ENCODE measurements at places on chromosomes 4 and X.

DNA sequence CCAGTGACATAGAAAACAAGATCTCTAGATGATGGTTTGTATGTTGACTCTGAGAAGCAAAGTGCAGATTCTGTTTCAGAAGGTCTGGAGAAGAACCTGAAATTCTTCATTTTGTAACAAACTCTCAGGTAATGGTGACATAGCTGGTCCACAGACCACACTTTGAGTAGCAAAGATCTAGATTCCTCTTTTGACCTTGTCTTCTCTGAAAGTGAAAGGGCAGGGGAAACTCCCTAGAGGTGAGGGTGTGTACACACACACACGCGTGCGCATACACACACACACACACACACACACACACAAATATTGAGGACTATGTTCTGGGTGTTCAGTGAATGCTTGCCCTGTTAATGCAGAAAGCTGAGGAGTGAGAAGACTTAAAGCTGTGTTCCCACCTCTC lies 110.1 kb downstream of the NHSL2 start:
- no peak for DNase-seq

DNA sequence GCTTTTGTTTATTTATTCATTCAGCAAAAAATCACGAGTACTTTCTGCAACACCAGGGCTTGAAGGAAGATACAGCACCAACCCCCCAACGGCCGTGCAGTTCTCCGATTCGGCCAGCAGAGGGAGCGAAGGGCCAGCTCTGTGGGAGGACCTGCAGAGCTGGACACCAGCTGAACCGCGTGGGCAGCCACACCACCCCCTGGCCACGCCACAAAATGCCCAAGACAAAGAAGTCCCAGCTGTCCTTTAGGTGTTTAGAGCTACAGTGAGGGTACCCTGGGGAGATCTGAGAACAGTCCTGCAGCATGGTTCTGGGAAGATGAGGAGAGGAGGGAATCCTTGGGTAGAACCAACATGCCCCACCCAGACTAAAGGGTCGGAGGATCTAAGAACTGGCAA lies 83.1 kb downstream of the RELL1 start:
- DNase-seq, result peak; percentile 74

DNA sequence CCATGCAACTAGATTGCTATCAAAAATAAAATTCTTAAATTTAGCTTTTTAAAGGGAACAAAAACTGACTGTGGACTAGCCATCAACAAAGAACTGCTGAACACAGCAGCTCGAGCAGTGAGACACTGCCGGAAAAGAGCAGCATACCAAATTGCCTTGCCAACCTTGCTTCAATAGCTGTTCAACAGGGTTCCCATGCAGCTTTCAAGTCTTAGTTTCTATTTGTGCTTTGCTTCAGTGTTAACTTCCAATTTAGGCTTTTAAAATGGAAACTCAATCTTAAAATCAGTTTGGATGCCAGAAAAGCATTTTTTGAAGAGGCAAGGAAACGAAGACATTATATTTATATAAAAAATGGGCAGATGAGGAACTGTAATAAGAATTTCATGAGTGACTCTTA lies 463.4 kb upstream of the MAGEB18 start:
- DNase-seq, result no peak

- no peak for DNase-seq
These were observed 82.4 kb downstream of the MTNR1A start for GRCh38 chr4:186472948-186473347.

DNA sequence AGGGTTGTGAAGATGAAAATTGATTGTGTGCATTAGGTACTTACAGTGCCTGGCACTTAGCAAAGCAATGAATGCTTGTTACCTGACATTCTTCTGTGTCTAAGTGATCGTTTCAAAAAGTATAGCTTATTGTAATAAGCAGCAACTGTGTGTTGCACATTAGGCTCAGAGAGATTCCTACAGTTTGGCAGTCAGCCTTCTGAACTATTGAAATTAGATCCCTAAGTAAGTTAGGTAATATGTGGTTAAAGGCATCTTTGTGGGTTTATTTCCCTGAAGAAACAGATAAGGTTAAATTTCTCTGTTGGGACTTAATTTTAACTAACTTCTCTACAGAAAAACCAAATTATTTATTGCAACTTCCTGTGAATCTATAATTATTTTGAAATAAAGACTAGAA lies 93.4 kb downstream of the REPS2 start:
- DNase-seq, result no peak

- no peak for DNase-seq
These were observed 1.4 kb downstream of the GRIPAP1 start for GRCh38 chrX:49000636-49001035.

DNA sequence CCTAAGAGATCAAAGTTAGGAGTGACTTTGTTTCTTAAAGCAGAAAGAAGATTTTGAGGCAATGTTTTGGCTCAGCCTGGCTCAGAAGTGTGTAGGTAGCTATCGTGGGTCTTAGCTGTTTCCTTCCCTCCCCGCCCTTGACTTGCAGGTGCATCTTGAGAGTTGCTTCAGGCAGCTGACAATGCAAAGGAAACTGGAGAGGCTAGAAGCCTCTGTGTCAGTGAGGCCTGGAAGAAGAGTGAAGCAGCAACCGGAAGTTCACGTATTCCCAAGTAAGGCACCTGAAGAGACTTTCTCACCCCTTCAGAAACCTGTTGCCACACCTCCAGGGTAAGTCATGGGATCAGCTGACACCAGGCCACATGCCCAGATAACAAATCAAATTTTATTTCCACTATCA lies 10.6 kb upstream of the XKRX start:
- no peak for DNase-seq

DNA sequence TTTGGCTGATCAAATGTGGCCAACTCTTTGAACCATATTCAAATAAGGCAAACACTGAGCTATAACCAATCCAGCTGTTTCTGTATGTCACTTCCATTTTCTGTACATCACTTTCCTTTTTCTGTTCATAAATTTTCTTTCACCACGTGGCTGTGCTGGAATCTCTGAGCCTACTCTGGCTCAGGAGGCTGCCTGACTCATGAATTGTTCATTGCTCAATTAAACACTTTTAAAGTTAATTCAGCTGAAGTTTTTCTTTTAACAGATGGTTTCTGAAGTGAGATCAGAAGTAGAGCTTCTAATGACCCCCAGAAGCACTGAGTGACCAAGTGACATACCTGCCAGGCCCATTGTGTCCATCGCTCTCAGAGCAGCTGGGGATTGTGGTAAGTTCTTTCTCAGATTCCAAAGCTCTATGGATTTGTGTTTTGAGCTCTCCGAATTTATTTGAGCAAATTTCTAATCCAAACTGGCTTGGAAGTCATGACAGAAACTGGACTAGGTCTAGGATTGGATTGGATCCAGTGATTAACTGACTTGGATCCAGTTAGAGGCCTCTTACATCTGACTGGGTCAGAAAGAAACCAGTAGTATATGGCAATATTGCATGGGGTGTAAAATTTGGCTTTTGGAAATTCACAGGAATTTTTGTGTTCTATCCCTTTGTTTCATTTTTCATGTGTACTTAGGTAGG lies 121.2 kb upstream of the BANK1 start:
- no peak for DNase-seq

- no peak for DNase-seq
These were observed 294.6 kb upstream of the NRK start for GRCh38 chrX:105527759-105528158.

GRCh38 chr4:90904021-90904420 lies 776.8 kb downstream of the CCSER1 start:
- no peak for DNase-seq

DNA sequence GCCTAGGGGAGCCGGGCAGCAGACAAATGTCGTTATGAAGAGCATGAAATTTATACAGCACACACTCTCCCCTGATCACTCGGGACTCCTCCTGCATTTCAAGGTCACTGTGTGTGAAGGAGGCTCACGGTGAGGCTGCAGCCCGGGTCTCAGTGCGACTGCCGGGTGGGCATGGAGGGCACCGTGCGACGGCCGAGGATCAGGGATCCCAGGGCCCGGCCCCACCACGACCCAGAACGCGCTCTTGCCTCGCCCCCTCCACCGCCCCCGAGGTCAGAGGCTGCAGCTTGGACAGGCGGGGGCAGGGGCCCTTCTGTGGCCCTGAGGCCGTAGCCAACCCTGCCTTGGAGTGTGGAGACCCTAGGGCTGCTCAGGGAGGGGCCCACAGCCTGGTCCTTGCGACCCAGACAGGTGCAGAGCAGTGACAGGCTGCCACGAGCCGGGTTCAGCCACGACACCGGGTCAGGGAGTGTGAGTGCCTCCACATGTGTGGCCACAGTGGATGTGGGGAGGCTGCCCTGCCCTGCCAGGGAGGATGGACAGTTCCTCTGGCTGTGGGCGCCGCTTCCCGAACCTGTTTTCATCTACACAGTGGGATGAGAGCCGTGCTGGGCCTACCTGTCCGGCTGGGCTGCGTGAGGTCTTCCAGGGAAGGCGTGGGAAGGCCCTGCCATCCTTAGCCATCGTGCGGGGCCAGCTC lies 89.3 kb upstream of the NKX1-1 start:
- no peak for DNase-seq

- DNase-seq, result no peak
These were observed 10.0 kb upstream of the TLR3 start for GRCh38 chr4:186058980-186059316.

- DNase-seq, result no peak
These were observed 78.8 kb downstream of the NFKB1 start for GRCh38 chr4:102579794-102580462.

DNA sequence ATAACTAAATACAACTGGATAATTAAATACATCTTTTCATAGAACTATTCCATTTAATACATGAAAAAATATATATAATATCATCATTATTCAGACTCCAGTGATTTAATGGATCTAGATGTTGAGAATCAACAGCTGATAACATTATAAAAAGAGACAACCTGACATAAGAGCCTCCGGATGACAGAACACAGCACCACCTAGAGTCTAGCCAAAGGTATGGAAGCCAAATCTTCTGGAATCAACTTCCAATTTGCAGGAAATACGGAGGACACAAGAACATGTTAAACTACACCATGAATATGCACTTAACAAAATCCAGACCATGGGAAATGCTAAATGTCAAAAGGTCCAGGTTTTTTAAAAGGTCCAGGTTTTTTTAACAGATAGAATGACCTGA lies 55.0 kb downstream of the LRBA start:
- no peak for DNase-seq

- DNase-seq, result no peak
These were observed 674.5 kb upstream of the BOD1L1 start for GRCh38 chr4:14302021-14302420.

- DNase-seq, result no peak
These were observed 189.1 kb downstream of the PCDH18 start for GRCh38 chr4:137343221-137343620.

DNA sequence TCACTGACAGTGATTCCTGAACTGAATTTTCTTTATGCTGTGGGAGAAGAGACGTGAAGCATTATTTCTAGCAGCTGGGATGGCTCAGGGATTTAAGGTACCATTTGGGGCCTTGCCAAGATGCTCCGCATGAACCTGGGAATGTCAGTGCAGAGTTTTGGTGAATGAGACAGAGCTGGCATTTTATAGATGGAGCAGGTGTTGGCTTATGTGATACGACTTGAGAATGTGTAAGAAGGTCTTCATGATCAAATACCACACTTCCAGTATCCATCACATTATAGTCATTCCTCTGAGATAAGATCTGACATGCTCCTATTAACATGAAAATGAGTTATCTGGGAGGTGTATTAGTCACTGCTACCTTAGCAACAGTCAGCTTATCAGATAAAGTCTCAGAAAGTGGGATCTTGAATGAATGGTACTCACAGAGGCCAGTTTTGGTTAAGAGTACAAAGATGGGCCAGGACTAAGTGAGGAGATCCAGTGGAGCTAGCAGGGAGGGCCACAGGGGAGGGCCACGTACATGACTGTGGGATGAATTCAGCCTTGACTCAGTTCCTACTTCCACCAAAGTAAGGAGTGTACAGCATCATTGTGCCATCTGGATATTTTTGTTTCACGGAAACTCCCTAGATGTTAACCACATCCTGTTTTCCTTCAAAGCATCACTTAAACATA lies 116.7 kb downstream of the SPCS3 start:
- no peak for DNase-seq

- DNase-seq, result no peak
These were observed 29.5 kb upstream of the PSAPL1 start for GRCh38 chr4:7464259-7464655.

All from stimulated activated CD4-positive, alpha-beta T cell treated with anti-CD3 and anti-CD28 coated beads, Interleukin-4, amount 100 ng/mL, for 1 hour (primary cell).